Activated CD8-positive, alpha-beta memory T cell treated with anti-CD3 and anti-CD28 coated beads for 1 hour (primary cell): ENCODE measurements at places on chromosomes 12 and 14.

- no peak for DNase-seq
Measured at GRCh38 chr14:59918824-59919569, 947 bp upstream of the LRRC9 start.

DNA sequence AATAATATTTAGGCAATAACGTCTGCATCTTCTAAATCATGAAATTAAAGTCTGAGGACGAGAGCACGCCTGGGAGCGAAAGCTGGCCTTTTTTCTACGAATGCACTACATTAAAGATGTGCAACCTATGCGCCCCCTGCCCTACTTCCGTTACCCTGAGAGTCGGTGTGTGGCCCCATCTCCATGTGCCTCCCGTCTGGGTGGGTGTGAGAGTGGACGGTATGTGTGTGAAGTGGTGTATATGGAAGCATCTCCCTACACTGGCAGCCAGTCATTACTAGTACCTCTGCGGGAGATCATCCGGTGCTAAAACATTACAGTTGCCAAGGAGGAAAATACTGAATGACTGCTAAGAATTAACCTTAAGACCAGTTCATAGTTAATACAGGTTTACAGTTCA, 19.3 kb downstream of the CKB start:
- DNase-seq: no peak

- DNase-seq: no peak
Measured at GRCh38 chr14:102903248-102903888, 19.1 kb upstream of the AMN start.

DNA sequence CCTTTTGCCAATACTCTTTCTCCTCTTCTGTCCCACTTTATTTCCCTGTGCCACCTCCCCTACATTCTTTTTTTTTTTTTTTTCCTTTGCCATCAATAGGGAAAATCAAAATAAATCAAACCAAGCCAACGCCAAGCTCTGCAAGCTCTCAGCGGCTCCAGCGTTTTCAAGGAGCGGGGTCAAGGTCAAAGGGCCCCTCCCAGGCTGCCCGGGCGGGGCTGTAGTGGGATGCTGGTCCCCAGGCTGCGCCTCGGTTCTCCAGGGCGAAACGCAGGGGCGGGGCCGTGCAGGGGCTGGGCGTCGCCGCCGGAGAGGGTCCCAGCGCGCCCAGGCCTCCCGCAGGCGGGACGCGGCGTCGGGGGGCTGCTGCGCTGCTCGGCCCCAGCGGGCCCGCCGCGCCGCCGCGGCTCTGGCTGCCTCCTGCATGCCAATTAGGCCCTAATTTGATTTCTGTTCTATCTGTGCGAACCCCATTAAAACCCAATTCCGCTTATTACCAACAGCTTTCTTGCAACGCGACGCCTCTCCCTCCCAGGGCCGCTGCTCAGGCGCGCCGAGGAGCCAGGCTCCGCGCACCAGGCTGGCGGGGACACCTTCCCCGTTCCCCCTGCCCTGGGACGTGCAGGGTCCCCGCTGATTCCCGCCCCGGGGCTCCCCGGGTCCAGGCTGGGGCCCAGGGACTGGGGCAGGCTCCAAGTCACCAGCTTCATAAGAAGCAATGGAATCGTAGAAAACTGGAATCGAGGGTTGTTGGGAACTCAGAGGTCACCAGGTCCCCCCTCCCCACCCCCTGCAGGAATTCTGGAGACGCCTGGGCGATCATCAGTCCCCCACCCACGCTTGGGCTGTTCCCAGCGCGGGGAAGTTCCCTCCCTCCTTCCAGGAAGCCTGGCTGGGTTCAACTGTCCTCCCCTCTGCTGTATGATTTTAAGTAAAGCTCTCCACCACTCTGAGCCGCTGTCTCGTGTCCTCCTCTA, 50.7 kb upstream of the MAP1LC3B2 start:
- DNase-seq: peak; percentile 5

DNA sequence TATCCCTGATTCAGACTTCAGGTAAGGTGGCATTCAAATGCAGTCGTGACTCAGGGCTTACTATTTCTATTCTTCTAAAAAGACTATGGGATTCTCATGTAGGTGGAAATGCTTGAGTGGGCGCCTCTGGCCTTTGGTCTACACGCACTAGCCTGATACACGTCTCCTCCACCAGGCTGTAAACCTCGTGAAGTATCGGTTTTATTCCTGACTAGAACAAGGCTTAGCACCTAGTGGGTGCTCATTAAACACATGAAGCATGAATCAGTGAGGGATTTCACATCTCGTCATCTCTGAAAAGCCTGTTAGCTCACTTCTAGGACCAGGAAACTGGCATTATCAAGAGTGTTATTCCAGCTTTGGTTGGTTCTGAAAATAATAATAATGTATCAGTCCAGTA, 17.7 kb upstream of the HNF1A start:
- no peak for DNase-seq

- no peak for DNase-seq
Measured at GRCh38 chr12:46240436-46240835, 28.4 kb downstream of the SLC38A1 start.

DNA sequence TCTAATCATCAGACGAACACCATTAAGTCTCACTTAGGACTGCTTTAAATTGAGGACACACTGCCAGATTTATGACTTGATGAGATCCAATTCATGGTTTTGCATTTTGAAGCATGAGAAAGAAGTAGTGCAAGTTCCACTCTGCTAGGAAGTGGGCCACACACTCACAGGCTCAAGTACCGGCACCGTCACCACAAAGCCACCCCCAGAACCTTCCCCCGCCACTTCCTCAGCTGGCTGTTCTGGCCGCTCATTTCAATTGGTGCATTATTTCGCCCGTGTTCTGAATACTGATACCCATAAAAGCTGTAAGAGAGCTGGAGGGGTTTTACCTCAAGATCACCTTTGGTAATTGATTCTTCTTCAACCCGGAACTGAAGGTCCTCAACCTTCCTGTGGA, 70.1 kb downstream of the CLIP1 start:
- no peak for DNase-seq

GRCh38 chr14:89549381-89550125, 132.5 kb upstream of the FOXN3 start:
- DNase-seq: no peak

DNA sequence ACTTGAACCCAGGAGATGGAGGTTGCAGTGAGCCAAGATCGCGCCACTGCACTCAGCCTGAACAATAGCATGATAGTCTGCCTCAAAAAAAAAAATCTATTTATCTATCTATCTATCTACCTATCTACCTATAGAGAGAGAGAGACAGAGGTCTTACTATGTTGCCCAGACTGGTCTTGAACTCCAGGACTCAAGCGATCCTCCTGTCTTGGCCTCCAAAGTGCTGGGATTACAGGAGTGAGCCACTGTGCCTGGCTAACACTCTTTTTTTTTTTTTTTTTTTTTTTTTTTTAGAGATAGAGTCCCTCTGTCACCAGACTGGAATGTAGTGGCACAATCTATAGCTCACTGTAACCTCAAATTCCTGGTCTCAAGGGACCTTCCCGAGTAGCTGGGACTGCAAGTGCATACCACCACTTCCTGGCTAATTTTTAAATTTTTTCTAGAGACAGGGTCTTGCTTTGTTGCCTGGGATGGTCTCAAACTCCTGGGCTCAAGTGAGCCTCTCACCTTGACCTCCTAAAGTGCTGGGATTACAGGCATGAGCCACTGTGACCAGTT, 1.9 kb downstream of the FAM186A start:
- no peak for DNase-seq

DNA sequence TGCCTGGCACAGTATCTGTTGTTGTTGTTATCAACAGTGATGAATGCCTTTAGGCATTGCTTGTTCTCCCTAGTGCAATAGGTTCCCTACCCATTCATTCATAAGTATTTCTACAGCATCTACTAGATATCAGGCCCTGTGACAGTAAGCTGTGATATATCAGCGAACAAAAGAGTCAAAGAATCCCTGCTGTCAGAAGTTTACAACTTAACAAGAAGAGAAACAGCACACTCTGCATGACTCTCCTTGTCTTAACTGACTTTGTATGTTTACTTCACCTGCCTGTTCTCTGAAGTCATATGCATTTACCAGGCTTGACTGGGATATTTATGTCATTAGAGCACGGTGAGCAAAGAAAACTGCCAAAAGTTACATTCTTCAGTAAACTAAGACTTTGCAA, 452.2 kb upstream of the RPL10L start:
- DNase-seq: no peak
